Spinal cord (tissue), 10 donors: ENCODE measurements at places on chromosomes 4 and X.

DNA sequence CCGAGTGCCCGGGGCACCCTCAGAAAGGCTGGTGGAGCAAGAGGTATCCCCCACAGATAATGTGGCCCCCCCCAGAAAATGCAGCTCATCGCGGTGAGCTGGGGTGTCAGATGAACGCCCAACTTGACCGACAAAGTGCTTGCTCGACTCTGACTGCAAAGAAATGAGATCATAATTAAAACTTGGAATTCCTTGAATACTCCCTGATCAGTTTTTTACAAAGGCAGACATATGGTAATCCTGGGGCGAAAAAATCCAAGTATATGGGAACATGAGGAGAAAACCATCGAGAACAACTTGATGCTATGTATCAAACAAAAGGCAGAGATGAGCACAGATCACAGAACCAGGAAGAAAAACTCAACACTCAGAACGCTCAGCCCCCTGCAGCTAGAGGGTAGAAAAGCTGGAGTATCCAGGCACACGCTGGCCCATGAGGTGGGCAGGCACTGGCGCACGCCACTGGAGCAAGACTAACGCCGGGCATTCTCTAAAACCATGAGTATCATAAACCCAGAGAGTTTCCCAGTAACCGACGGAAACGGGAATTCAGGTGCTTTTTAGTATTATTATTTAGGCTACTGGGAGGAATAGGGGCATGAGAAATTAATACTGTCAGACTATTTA, 127.3 kb downstream of the AFAP1 start:
- peaks cover 60% of the 10 kb centered on the region for H3K36me3 ChIP-seq
- H3K4me1 ChIP-seq, result peaks cover 37% of the 10 kb centered on the region
- no peak for DNase-seq
- no peak overlapping the region for H3K4me3 ChIP-seq

GRCh38 chr4:139142980-139143379, 34.0 kb downstream of the ELF2 start:
- H3K27me3 ChIP-seq, result no peaks in the 10 kb centered on the region
- H3K36me3 ChIP-seq, result no peaks in the 10 kb centered on the region
- no peak for DNase-seq
- no peaks in the 10 kb centered on the region for H3K4me1 ChIP-seq
- no peak overlapping the region for H3K4me3 ChIP-seq

DNA sequence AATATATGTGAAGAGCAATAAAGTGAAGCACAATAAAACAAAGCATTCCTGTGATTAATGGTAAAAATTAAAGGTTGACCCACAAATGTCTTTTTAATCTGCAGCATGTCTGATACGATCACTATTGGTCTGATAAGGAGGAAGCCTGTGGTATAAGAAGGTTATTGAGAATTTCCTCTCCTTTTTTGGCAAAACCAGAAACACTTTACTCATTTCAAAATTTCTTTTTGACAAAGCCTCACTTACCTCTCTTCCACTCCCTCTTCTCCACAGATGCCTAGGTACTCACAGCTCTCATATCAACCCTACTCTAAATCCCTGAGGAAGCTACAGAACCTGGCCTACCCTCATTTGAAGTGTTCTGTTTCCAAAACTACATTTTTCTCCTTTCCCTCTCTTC, 56.1 kb downstream of the TSPAN5 start:
- H3K36me3 ChIP-seq, result no peaks in the 10 kb centered on the region
- H3K27ac ChIP-seq, result no peak overlapping the region
- H3K4me1 ChIP-seq, result no peaks in the 10 kb centered on the region
- no peaks in the 10 kb centered on the region for H3K27me3 ChIP-seq

DNA sequence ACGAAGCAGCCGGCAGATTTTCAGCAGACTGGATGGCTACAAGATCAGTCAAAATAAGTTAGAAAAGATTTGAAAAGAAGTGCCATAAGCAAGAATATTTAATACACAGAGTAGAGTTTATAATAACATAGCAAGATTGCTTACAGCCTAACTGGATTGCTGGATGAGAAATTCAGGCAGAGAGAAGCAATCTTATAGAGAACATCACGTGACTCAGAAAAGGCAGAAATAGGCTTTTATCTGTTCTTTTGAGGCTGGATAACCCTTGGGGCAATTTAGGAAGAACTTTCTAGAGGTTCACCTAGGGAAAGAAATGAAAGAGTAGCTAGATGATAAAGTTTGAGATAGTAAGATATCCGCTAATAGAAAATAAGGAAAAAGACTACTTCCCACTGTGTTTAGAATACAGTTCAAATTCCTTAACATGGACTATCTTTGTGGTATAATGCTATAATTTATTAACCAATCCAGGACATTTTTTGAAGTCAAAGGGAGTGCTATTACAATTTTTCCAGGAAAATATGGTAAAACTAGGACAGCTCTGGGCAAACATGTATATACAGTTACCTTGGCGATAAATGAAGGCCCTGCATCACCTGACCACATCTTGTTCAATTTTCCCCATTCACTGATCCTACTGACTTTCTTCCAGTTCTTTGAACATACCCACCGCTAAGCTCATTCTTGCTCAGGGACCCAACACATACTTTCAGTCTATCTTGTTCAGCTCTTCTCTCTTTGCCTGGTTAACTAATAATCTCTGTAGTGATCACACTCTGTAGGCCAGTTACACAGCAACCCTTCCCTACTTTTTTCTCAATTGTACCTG, 12.7 kb upstream of the SPCS3 start:
- DNase-seq, result no peak
- H3K4me3 ChIP-seq, result no peak overlapping the region
- H3K27ac ChIP-seq, result no peak overlapping the region
- no peaks in the 10 kb centered on the region for H3K27me3 ChIP-seq

DNA sequence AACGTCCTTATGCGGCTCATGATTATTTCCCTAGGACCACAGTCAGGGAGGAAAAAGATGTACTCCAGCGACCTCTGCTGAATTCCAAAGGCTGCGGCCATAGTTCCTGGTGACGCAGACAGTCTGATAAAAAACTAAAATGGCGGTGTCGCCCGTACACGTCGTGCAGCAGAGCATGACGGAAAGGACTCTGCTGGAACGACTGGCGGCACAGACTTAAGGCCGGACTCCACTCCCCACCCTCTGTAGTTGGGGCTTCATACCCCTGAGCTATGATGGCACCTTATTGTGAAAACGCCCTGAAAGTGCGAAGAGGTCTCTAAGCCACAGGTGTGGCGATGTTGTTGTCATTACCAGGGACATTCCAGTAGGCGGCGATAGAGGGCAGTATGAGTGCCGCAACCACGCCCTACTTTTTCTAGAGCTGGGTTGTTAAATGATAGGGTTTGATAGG, 90.0 kb upstream of the EDA2R start:
- H3K4me1 ChIP-seq, result no peaks in the 10 kb centered on the region
- no peaks in the 10 kb centered on the region for H3K27me3 ChIP-seq
- DNase-seq, result peak; percentile 31
- H3K4me3 ChIP-seq, result no peak overlapping the region
- H3K27ac ChIP-seq, result no peak overlapping the region

GRCh38 chr4:100588076-100588475, 70.3 kb upstream of the EMCN start:
- no peaks in the 10 kb centered on the region for H3K4me1 ChIP-seq
- no peak overlapping the region for H3K27ac ChIP-seq
- H3K36me3 ChIP-seq, result no peaks in the 10 kb centered on the region
- no peak for DNase-seq

GRCh38 chr4:108166038-108166437, 2.7 kb downstream of the LEF1 start:
- peak overlapping the region; percentile 71 for H3K4me3 ChIP-seq
- H3K27ac ChIP-seq, result peak overlapping the region; percentile 50
- no peaks in the 10 kb centered on the region for H3K36me3 ChIP-seq
- peaks cover 70% of the 10 kb centered on the region for H3K27me3 ChIP-seq
- peaks cover 28% of the 10 kb centered on the region for H3K4me1 ChIP-seq

DNA sequence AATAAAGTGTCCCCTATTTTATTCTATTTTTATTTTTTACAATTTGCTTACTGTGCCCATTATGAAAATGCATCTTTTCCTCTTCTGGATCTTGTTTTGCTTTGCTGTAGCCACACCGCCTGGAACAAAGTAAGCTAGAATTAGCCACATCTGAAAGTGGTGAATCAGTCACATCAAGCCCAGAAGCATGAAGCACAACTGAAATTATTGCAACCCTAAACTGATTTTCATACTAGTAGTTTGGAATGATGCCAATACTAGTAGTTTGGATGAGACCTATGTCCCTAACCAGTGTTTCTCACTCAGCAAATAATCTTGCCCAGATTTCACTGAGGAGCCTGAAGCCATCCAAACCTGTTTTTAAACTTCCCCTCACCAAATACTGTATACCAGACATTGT, 303.0 kb downstream of the EPHA5 start:
- peak; percentile 21 for DNase-seq
- H3K27me3 ChIP-seq, result no peaks in the 10 kb centered on the region
- no peaks in the 10 kb centered on the region for H3K36me3 ChIP-seq
- no peak overlapping the region for H3K27ac ChIP-seq

GRCh38 chr4:151882072-151882803, 121.4 kb upstream of the GATB start:
- no peak overlapping the region for H3K4me3 ChIP-seq
- H3K36me3 ChIP-seq, result no peaks in the 10 kb centered on the region
- no peak for DNase-seq
- H3K27me3 ChIP-seq, result peaks cover 2% of the 10 kb centered on the region

DNA sequence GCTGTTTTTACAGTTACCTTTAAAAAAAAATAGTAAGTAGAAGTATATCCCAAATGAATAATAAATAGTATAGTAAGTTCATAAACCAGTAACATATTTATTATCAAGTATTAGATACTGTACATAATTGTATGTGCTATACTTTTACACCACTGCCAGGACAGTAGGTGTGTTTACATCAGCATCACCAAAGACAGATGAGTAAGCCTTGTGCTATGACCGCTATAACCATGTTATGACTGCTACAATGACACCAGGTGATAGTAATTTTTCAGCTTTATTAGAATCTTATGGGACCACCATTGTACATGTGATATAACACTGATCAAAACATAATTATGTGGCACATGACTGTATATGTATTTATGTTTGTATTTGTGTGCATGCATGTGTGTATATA, 27.3 kb downstream of the PABPC4L start:
- no peaks in the 10 kb centered on the region for H3K4me1 ChIP-seq
- H3K4me3 ChIP-seq, result no peak overlapping the region
- no peaks in the 10 kb centered on the region for H3K27me3 ChIP-seq
- DNase-seq, result no peak

DNA sequence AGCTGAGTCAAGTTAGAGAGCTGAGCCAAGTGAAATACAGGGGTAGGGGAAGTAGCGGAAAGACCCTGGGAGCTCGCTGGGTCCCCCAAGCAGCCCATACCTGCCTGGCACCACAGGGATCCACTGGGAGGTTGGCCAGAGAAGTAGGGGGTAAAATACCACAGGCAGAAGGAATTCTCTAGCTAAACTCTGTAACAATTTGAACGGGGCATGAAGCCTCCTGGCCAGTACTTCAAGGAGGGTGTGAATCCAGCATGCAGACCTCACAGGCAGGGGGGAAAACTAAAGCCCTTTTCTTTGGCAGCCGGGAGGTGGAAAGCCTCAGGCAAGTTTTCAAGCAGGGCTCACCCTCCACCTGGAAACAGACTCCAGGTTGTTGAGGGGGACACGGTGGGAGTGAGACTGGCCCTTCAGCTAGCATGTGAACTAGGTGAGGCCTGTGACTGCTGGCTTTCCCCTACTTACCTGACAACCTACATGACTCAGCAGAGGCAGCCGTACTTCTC, 3.7 kb upstream of the UGT2A1 start:
- H3K27me3 ChIP-seq, result no peaks in the 10 kb centered on the region
- no peaks in the 10 kb centered on the region for H3K4me1 ChIP-seq
- DNase-seq, result no peak
- H3K27ac ChIP-seq, result no peak overlapping the region

DNA sequence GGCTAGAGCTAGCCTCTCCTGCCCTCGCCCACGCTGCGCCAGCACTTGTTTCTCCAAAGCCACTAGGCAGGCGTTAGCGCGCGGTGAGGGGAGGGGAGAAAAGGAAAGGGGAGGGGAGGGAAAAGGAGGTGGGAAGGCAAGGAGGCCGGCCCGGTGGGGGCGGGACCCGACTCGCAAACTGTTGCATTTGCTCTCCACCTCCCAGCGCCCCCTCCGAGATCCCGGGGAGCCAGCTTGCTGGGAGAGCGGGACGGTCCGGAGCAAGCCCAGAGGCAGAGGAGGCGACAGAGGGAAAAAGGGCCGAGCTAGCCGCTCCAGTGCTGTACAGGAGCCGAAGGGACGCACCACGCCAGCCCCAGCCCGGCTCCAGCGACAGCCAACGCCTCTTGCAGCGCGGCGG, at the start of gene AR:
Gene AR, plus strand, starts transcription at position 204 of the 400 bp plus-strand sequence. CDS start 1,126 bp downstream, outside the sequence.
- H3K27me3 ChIP-seq, result peaks cover 14% of the 10 kb centered on the region
- DNase-seq, result no peak
- peaks cover 25% of the 10 kb centered on the region for H3K4me1 ChIP-seq
- no peak within 1 kb of the TSS for H3K27ac ChIP-seq
- no peaks in the 10 kb centered on the region for H3K36me3 ChIP-seq
- H3K4me3 ChIP-seq, result peak within 1 kb of the TSS; percentile 33

DNA sequence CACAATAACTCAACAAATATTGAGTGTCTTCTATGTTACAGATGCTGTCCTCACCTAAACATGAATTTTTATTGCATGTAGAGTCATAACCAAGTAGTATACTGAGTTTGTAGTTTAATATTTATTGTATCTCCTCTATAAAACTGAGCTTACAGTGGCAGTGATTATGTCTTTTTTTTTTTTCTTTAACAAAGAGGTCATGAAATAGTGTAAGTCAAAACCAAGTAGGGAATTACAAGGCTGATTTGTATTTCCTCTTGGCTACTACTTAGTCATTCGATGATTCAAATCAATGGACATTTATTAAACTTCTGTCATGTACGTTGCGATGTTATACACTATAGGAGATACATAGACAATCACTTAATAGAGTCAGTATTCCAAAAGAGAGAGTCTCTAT, 48.4 kb downstream of the IL15 start:
- no peak for DNase-seq
- H3K4me1 ChIP-seq, result no peaks in the 10 kb centered on the region
- H3K27ac ChIP-seq, result no peak overlapping the region
- no peak overlapping the region for H3K4me3 ChIP-seq
- H3K27me3 ChIP-seq, result no peaks in the 10 kb centered on the region
